ENCODE measurements at places on chromosomes 5 and 9. TPM values are rescaled to one million over a fixed set of nuclear protein-coding genes. Genes with fewer than 3 reads are reported as not detected.

The SPINK7 gene
- not detected for polyA plus RNA-seq

The SUSD3 gene
- 1.4 TPM for polyA plus RNA-seq

The ANKRD34B gene
- polyA plus RNA-seq: not detected

The PDE8B gene
- 0.02 TPM for polyA plus RNA-seq

GRCh38 chr5:142421621-142422397 is 97.0 kb upstream of the SPRY4 start:
- DNase-seq: no peak

DNA sequence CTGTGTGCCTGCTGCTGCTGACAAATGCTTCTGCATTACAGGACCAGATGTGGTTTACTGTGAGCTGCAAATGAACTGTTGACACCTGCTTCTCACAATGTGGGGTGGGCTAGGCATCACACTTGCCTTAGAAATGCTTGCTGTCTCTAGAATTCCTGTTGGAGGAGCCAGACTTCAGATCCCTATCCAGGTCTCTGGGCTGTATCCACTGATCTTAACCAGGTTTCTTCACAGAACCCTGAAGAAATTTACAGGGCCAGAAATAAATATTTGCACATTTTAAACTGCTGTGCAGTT is 255.4 kb downstream of the FAM114A2 start:
- no peak for DNase-seq

DNA sequence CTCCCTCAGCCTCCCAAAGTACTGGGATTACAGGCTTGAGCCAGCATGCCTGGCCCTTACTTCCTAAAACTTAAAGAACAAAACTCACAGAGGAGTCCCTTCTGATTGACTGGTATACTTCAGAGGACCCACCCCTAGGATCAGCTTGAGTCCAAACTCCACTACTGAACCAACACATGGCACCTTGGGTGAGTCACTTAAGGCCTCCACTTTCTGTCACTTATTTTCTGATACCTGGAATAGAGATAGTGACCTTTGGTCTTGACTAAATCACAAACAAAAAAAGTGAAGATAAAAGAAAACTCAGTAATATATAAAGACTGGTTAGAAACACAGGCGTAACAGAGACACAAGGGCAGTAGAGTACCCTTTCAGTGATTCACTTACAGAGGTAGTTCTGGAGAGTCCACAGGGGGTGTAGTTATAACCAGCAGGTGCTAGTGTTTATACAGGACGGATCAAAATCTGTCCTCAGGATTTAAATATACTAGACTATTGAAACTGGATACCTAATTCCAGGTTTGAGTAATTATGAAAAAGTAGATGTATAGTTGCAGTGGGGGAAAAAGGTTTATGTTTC is 274.3 kb upstream of the ANKRD55 start:
- DNase-seq: no peak

- no peak for DNase-seq
Measured at GRCh38 chr9:86178503-86178902, 79.1 kb upstream of the GOLM1 start.

GRCh38 chr5:13987843-13988464 is 43.5 kb upstream of the DNAH5 start:
- peak; percentile 55 for DNase-seq

GRCh38 chr5:74885170-74885569 is 19.0 kb upstream of the FAM169A start:
- no peak for DNase-seq

DNA sequence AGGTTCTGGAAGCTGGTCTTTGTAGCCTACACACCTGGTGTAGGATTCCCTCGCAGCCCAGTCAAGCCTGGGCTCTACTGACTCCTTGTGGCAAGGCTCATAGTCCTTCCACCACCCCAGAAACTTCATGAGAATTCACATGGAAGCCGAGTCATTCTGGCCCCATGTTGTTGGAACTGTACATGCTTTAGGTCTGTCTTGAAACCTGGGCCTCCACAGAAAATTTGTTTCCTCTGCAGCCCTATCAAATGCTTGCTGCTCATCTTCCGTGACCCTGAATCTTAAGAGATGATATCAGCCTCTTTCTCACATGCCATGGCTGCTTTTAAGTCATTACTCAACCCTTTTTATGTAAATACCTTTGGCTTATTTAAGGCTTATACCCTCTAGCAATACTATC is 113.4 kb upstream of the GRHPR start:
- DNase-seq: no peak

Data from AG04450 (cell line).